Stimulated activated naive CD4-positive, alpha-beta T cell treated with Interleukin-2 at 50 U/mL for 16 hours (primary cell): ENCODE measurements at places on chromosomes 11 and 22.

GRCh38 chr11:104546501-104546900, 351.8 kb downstream of the CASP12 start:
- no peak for DNase-seq

DNA sequence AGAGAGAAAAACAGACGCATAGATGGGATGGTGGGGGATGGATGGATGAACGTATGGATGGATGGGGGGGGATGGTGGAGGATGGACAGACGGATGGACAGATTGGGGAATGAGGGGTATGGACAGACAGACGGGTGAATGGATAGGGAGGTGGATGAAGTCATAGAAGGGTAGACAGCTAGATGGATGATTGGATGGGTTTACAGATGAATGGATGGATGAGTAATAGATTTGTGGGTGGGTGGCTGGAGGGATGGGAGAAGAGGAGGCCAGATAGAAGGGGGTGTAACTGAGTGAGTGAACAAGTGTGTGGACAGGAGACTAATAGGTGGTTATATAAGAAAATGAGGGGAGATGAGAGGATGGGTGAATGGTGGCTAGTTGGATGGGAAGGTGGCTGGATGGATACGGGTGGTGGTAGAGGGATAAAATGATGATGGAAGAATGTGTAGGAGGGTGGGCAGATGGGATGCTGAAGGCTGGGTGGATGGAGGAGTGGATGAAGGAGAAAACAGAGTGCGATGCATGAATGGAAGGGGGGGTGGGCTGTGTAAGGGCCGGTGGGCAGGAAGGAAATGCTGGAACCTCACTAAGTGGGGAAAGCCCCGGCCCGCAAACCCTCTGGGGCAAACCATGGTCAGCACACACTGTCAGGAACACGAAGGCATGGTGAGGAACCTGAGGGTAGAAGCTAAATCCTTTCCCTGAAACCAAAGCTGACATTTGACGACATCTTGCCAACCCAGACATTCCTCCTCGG, 21.6 kb downstream of the ARVCF start:
- DNase-seq: no peak

GRCh38 chr11:8296872-8297271, 33.2 kb upstream of the LMO1 start:
- DNase-seq: no peak

DNA sequence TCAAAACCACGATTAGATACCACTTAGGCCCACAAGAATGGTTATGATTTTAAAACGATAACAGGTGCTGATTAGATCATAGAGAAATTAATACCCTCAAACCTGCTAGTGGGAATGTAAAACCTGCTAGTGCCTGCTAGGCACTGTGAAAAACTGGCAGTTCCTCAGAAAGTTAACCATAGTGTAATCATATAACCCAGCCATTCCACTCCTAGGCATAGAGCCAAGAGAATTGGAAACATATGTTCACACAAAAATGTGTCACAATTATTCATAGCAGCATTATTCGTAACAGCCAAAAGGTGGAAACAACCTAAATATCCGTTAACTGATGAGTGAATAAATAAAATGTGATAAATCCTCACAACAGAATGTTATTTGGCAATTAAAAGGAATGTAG, 122.2 kb upstream of the SYN3 start:
- no peak for DNase-seq

GRCh38 chr11:79547256-79547655, 106.4 kb upstream of the TENM4 start:
- no peak for DNase-seq

- DNase-seq: no peak
These were observed 1.5 kb upstream of the PHRF1 start for GRCh38 chr11:574632-575312.

DNA sequence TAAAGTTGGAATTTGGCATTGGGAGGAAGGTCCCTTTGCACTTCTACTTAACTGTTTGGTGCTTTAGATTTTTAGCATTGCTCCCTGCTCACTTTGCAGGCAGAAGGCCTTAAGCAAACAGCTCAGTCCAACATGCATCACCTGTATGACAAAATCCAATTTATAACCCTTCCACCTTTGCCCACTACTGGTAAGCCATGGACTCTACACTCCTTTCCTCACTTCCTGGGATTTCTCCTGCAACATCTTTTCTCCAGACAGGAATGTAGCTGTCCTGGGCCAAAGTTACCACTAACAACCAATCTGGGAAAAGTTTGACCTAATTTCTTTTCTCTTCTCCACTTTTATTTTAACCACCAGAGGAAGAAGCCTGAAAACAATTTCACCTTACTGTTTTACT, 1.8 kb upstream of the OR2D2 start:
- DNase-seq: no peak

- no peak for DNase-seq
These were observed 39.0 kb downstream of the MYH9 start for GRCh38 chr22:36348760-36349159.

GRCh38 chr11:1734641-1735081, 15.7 kb downstream of the IFITM10 start:
- DNase-seq: no peak

GRCh38 chr11:107859459-107860239, 1.1 kb upstream of the SLC35F2 start:
- DNase-seq: peak; percentile 11

- no peak for DNase-seq
These were observed 42.0 kb upstream of the TTC36 start for GRCh38 chr11:118485273-118485672.

DNA sequence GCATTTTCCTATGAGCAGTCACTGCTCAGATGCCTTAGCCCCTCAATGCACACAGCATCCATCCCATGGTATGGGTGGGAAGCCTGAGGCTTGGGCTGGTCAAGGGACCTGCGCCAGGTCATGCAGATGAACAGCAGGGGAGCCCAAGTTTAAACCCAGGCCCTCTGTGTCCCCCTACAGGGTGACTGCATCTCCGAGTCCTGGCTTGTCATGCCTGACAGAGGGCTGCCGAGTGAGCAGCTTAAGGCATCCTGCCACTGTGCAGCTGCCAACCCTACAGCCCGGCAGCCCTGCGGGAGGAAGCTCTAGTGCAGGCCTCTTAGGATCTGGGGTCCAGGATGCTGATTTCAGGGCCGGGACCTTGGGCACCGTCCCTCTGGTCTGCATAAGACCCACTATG, 10.0 kb downstream of the IL2RB start:
- DNase-seq: no peak

DNA sequence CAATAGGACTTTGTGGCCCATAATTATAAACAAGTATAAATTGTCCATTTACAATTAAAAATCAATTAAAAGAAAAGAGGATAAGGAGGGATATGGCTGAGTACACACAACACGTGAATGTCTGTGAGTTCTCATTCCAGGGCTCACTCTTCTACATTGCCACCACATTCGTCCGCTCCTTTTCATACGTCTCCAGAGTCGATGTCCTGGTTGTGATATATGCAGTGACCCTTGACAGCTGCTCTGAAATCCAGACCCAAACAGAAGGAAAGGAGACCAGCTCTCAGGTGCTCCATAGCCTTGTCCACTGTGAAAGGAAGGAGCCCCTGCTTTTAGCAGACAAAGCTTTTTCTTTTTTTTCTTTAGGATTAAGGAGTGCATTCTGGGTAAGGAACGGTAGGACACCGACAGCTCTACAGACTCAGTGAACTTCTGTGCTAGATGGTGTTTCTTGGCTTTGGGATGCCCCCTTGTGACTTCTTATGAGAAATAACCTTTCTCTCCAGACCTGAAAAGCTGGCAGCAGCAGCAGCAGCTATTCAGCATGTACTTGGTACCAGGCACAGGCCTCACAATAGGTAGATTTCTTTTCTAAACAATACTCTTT, 19.7 kb upstream of the DNAJB13 start:
- no peak for DNase-seq

DNA sequence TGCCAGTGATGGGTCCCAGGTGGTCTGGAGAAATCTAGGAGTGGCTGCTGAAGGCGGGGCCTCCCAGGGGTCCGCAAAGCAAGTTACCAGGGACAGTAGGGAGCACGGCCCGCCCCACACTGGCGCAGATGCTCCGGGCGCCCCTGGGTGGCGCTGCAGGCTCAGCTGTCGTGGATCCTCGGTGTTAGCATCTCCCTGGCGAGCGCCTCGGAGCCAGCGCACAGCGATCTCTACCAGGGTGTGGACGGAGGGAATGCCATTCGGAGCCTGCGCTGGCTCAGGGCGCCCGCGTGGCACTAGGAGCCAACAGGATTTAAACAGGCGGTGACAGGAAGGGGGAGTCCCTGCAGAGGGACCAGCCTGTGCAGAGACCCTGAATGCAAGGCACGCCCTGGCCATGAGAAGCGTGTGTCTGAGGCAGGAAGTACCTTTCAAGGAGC, 20.2 kb downstream of the FADS3 start:
- DNase-seq: peak; percentile 44

- DNase-seq: no peak
These were observed 34.8 kb upstream of the MYOD1 start for GRCh38 chr11:17684550-17684949.

GRCh38 chr11:134531327-134532130, 119.5 kb upstream of the B3GAT1 start:
- no peak for DNase-seq

GRCh38 chr22:38755155-38755910, 465 bp downstream of the SUN2 start:
- DNase-seq: peak; percentile 56

DNA sequence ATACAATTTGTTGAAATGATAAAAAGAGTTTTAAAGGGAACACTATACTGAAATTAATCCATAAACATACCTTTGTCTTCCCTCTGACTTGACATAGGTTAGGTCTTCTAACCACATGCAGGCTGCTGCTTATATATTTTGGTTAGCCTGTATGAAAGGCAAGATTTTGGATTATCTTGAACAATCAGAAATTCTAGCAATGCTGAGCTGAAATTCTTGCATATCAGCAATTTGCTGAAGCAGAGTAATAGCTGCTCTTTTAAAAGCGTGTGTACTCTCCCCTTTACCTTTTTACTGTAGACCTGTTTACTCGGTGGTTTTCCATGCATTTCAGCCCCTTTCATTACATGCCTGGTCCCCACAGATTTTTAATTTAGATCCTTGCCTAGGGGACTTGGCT, 34.0 kb downstream of the CWC15 start:
- no peak for DNase-seq

- DNase-seq: no peak
These were observed 252.1 kb upstream of the ARHGAP42 start for GRCh38 chr11:100434821-100435641.

GRCh38 chr11:59754494-59754858, 700 bp upstream of the STX3 start:
- DNase-seq: no peak

- DNase-seq: no peak
These were observed 31.0 kb upstream of the ACCSL start for GRCh38 chr11:44016546-44017442.

DNA sequence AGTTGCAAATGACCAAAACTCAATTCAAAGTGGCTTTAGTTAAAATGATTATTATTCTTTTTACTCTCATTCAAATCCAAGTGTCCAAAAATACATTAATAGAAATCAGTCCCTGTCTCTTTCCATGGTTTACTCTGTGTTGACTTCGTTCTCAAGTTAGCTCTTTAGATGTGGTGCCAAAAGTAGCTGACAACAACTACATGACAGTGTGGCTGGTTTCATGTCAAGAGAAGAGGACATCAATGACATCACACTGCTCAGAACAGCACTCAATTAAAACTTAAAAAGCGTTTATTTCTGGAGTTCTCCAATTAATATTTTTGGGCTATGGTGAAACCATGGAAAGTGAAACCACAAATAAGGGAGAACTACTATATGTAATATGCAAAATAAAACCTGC, 1746.9 kb downstream of the LRRC4C start:
- no peak for DNase-seq

DNA sequence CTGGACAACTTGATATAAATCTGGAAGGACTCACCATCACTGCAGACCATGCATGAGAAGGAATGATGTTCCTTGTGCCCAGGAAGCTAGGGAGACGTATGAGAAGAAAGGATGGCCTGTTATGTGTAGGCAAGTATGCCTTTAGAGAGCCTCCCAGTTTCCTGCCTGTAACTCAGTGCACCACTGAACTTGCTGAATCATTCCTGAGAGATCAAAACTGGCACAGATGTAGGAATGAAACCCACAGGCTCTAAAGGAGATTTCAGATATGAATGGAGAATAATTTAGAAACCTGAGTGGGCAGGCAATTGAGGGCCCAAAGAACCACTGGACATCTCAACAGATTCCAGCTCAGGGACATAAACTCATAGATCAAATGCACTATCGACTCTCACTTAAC, 38.4 kb upstream of the PRSS23 start:
- no peak for DNase-seq
